Thoracic aorta (tissue), 2 donors: ENCODE measurements at places on chromosomes 3 and 15.

DNA sequence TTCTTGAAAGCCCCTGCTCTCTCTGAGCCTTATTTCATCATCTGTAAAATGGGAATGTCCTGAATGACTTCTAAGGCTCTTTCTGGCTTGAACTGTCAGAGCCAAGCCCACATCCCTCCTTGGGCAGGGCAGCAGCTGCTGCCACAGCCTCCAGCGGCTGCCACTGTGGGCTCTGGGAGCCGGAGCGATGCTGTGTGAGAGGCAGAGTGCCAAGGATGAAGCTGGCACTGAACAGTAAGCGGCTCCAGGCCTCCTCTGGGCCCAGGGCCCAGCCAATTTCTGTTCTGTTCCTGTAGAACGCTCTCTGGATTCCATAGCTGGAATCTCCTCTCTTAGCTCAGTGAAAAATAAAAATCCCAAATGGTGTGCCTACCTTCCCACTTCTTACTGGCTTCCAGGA, 4.4 kb downstream of the CPLX3 start:
- no peak for DNase-seq

- no peak for DNase-seq
These were observed 388.0 kb downstream of the FOXP1 start for GRCh38 chr3:71195492-71195891.

DNA sequence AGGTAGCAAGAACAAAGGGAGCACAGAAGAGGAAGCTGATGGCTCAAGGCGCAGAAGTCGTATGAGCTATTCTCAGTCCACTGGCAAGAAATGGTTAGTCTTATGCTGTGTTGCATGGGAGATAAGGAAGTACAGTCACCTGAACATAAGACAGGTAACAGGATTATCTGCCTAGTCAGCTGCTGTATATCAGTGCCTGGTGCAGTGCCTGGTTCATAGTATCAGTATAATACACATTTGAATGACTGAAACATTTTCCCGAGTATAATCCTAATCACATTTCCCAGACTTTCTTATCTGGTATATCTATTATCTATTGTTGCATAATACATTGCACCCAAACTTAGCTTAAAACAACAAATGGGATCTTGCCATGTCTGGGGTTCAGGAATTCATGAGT, 302.5 kb downstream of the GABRG3 start:
- no peak for DNase-seq

DNA sequence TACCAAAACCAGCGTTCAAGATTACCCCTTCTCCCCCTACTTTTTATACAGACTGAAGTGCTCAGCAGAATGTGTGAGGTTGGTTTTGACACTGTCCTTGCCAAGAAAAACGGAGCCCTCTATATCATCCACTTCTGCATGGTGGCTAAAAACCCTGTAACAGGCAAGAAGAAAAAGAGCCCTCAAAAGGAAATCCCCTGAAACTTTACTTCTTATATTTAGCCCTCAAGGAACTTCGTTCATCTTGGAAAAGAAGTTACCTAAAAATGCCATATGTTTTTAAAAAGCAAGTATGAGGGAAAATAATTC, 473.6 kb downstream of the FOXP1 start:
- DNase-seq: no peak

DNA sequence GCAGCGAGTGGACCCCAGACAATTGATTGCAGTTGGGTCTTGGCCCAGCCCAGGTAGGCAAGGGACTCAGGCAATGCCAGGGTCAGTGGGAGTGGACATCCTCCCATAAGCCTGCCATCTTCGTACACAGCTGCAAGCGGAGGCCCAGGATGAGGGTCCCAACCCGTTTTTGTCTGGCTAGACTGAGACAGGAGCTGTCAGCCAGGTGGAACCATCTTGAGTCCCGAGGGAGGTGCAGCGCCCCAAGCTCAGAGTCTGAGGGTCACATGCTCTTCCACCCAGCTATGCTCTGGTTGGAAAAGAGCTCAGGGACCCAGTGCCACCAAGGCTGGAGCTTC, 22.6 kb upstream of the IP6K2 start:
- DNase-seq: no peak

DNA sequence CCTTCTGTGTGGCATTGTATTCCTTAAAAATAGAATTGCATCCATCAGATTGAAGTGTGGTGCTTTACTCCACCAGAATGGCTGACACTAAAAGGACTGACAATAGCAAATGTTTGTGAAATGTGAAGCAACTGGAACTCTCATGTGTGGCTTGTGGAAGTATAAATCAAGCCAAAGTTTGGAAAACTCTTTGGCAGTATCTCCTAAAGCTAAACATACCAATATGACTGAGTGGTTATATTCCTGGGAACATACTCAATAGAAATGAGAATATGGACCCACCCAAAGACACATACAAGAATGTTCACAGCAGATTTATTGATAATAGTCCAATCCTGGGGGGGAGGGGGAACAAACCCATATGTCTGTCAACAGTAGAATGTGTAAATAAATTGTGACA, 87.1 kb downstream of the RARB start:
- no peak for DNase-seq

DNA sequence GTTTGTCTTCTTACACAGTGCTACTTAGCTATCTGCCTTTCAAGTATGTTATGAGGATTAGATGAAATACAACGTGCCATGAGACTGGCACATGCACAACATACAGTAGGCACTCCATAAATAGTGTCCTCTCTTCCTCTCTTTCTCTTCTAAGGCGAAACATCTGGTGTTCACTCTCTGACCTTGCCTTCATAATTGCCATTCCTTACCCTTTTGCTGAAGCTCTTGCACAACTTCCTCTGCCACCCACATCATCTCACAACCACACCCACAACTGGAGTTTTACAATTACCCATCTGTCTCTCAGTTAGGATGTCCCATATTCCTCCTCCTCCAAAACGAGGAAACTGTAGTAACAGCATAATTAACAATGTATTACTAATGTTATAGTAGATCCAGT, 26.4 kb upstream of the ACP3 start:
- no peak for DNase-seq

DNA sequence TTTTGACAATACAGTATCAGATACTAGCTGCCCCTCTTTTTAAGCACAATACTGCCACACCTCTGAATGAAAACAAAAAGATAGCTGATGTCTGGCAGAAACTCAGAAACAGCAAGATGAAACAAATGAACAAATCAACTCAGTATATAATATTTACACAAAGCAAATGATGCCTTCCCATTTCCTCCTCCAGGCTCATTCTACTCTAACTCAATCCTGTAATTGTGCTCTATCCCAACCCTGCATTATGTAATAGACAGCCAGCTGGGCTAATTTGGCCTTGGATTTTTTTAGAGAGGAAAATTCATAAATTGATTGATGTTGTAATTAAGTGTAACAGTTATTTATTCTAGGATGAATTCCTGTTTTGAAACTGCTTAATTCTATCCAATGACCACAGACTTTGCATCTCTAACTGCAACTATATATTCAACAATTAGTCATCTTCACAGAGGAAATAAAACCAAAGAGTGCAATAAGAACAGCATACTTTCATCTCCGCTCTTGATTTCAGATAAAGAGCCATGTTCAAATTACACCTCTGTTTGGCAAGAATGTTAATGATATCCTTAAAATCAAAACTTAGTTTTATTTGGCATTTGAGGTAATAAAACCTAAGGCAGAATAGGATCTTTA, 6.1 kb downstream of the ATG3 start:
- no peak for DNase-seq

DNA sequence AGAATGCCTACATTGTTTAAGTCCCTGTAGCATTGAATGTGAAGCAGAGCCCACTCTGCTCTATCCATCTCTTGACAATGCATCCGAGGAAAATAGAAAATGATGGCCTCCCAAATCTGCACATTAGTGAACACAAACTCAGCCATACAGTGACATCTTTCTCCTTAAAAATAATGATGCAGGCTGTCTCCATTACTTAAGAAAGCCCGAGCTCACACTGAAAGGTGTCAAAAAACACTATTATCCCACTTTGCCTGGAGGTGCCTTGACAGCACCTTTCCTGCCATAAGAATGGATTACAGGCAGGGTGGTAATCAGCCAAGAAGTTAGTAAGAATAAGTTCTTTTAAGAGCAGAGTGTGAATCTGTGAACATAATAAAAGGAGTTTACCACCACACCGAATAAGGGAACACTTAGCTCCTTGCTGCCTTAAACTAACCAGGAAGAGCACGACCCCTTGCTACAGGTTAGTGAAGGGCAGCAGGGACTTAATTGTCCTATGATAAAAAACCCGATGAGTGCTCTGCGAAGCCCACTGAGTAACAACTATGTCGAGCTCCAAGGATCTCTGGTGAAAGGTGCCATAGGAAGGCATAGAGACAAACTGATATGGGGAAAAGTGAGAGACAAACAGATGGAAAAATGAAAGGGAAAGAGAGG, 123.2 kb upstream of the TUSC7 start:
- DNase-seq: no peak

- DNase-seq: no peak
These were observed 240.9 kb upstream of the STT3B start for GRCh38 chr3:31291818-31292217.

DNA sequence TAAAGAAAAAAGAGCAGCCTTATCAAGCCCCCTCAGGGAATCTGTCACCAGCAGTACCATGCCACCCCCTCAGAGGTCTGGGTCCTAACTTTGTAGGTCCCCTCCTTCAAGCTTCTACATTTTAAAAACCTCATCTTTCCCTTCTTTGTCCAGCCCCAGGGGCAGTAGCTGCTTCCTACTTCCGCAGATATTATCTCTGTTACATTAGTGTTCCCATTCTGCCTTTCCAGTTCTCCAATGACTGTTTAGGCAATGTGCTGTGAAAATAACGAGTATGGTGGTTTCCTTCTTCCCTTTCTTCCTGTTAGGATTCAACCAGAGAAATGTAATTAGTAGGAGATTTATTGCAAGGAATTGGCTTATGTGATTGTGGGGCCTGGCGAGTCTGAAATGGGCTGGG, 126.1 kb upstream of the TNIK start:
- DNase-seq: no peak

- DNase-seq: no peak
These were observed 32.1 kb upstream of the BCL2L10 start for GRCh38 chr15:52144656-52145178.

GRCh38 chr3:96201463-96201862, 612.9 kb upstream of the EPHA6 start:
- DNase-seq: no peak

- DNase-seq: no peak
These were observed 556.2 kb upstream of the CFAP20DC start for GRCh38 chr3:59605944-59606534.

DNA sequence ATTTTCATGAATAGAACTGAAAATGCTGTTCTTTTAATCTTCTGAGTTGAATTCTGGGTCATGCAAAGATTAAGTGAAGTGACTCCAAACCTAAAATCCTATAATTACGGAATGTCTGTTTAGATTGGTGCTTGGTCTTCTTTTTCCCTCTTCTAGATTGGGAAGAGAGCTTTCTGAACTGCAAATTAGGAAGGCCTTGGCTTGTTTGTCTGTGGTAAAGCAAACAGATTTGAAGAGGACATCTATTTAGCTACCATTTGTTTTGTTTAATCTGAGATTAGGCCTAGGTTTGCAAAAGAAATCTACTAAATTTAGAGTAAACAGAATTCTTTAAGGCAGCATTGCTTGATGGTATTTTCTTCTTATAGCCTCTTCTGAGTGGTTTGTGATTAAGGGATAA, 23.5 kb downstream of the PAQR9 start:
- DNase-seq: no peak

- no peak for DNase-seq
These were observed 1.5 kb downstream of the IGSF10 start for GRCh38 chr3:151459358-151459757.

DNA sequence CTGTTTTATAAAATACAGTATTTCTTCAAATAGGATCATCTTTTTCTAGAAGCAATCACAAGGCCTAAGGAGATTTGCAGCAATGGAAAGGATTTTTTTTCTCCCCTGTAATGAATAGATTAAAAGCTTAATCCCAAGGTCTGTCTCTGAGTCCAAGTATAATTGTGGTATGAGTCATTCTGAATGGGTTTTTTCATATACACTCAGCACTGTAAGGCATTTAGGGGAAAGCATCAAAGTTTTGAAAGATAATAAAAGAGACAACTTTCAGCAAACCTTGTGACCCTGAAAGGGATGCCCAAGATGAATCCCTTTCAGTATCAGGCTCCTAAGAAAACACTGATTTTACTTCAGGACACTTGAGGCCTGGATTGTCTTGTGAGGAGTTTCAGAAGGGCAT, 23.3 kb upstream of the LARS2 start:
- DNase-seq: no peak

- no peak for DNase-seq
These were observed 133.3 kb downstream of the ALCAM start for GRCh38 chr3:105499961-105500360.

- DNase-seq: no peak
These were observed at the start of gene CMTM7 for GRCh38 chr3:32391643-32392535. Gene CMTM7, plus strand, starts transcription at chr3:32391853. Its CDS starts 54 bp downstream, at chr3:32391907.

- no peak for DNase-seq
These were observed 57.9 kb upstream of the SAMMSON start for GRCh38 chr3:69941439-69942176.

DNA sequence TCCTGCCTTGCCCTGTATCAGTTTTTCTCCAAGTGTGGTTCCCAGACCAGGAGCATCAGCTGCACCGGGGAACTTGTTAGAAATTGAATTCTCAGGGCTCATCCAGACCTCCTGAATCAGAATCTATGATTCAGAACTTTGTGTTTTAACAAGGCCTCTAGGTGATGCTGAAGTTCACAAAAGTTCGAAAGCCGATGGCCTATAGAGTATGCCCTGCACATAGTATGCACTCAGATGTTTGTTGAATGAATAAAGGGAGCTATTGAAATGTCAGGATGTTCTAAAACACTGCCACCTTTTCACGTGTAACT, 664 bp upstream of the LARP6 start:
- DNase-seq: no peak
